DND-41 (cell line): ENCODE measurements at places on chromosomes 5 and 9.

DNA sequence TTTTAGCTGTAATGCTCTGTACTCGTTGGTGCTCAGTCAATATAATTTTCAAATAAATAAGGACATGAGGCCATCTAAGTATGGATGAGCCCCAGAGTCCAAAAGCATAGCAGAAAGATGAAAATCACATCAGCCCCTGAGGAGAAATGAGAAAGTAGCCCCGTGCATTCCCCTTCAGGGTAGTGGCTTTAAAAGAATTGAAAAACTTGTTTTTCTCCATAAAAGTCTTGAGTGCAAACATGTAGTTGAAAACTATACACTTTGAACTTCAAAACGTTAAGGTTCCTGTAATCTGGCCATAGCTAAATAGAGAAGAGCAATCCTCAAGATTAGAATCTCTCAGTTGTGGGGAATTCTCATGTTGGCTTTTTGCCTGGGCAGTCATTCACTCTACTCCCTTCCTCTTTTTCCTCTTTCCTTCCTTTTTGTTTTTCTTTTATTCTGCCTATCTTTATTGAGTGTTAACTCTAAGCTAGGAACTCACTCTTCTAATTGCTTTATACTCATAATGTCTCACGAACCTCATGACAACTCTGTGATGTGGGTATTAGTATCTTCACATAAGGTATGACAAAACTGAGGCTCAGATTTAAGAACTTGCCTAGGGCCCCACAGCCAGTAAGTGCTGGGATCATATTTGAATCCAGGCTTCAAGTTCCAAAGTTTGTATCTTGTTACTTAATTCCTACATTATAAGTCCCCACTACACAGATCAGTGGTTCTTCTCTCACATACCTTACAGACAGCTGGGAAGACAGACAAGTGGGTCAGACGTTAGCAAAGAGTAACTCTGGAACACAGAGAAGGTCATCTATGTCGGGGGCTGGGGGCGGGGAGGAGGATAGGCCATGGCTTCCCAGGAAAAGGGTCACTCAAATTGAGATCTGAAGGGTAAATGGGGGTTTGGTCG lies 46.4 kb upstream of the ABCA1 start:
- DNase-seq = no peak

GRCh38 chr9:137113385-137114159 lies 961 bp downstream of the DPP7 start:
- DNase-seq = no peak

DNA sequence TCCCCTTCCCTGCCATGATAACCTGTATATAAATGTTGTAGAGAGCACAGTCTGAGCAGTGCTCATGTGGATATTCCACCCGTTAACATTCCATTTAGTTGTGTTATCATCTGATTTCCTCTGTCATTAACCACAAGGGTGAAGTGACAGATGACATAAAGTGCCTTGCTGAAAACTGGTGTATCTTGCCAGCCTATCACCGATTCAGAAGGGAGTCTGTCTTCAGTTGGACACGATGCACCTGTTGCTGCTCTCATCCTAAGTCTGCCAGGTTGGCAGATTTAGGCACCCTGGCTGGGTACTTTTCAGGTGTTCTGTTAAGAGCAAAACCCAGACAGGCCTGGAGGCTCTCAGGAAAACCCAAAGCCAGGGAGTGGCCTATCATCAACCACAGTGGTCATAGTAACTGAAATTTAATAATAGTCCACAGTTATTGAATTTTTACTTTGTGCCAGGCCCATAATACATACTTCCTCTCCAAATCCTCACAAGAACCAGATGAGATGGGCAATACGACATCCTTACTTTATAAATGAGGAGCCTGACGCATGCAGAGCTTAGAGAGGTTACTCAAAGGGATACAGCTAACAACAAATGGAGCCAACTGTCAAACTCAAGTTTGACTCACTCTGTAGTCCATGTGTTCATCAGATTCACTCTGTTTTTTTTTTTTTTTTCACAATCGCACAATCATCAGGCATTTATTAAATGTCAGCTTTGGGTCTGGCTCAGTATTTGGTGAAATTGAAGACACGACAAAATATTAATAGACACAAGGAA lies 100.7 kb upstream of the SPRY4 start:
- DNase-seq = no peak

DNA sequence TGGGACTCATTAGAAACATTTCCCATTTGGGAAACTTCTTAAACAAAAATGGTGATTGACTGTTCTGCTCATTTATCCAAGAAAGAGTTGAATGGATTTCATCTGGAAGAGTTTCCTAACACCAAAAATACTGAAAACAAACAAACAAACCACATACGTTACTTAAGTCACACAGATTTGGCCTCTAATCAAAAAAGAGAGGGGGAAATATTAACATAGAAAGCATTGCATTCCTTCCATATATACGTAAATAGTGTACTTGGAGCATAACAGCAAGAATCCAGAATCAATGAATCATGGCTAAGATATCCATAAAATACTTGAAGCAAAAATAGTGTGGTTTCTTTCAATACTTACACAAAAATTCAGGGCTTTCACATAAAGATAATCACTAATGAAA lies 189.8 kb upstream of the MAP3K1 start:
- DNase-seq = no peak

DNA sequence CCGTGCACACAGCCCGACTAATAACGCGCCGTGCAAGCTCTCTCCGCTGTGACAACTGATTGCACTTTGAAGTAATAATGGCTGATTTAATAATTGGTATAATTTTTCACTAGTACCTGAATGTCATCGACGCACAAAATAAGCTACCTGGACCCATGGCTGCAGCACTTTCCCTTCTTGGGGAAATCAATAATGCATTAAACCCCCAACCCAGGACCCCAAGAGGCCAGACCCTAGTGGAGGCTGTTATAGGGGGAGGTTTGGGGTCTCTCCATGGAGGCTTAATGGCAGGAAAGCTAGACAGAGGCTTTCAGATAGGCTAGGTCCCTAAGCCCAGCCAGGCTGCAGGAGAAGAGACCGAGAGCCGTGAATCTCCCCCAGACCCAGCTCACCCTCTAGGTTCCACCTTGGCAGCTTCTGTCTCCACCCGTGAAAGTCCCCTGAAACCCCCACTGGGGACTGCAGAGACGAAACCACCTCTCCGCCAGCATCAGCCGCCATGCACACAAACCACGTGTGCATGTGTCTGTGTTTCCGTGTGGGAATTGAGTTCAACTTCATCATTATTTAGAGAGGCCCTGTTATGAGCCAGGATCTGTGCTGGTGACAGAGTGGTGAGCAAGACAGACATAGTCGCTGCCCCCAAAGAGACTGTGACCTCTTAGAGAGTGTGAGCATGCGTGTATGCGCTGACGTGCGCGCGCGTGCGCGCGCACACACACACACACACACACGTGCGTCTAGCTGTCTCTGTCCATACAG lies 168.6 kb upstream of the MVB12B start:
- DNase-seq = no peak

DNA sequence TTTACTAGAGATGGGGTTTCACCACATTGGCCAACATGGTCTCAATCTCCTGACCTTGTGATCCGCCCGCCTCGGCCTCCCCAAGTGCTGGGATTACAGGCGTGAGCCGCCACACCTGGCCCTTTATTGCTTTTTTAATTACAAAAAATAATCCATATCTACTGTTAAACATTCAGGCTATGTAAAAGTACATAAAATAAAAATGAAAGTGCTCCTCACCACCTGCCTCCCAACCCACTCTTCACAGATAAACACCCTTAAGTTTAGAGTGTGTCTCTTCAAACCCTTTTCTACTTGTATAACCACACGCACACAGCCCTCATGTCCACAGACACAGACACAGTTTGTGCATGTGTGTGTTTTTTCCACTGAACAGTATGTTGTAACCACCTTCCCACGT lies 16.7 kb downstream of the TSC1 start:
- no peak for DNase-seq

DNA sequence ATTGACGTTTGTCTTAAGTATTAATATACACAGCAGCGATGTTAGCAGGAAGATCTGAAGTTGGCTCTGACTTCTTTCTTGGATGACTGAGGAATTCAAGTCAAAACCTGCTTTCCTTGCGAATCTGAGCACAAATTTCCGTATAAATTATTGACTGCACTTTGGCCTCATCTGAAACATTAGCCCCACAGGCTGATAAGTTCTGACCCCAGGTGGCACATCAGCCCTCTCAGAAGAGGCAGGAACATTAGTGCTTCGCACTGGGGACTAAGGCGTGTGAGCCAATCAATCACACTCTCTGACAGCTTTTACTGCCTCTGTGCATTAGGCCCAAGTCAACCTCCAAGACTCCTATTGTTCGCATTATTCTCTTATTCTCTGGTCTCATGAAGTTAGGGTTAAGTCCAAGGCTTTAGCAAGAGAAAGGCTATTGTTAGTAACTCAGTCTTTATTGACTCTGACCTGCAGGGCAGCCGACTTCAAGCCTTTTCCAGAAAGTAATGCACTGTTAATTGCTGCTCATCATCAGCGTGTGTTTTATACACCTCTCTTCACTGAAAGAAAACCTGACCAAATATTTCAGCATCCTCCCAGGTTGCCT lies 84.2 kb downstream of the ZNF608 start:
- no peak for DNase-seq

- no peak for DNase-seq
These were observed 50.5 kb downstream of the RALGPS1 start for GRCh38 chr9:126965077-126965476.

DNA sequence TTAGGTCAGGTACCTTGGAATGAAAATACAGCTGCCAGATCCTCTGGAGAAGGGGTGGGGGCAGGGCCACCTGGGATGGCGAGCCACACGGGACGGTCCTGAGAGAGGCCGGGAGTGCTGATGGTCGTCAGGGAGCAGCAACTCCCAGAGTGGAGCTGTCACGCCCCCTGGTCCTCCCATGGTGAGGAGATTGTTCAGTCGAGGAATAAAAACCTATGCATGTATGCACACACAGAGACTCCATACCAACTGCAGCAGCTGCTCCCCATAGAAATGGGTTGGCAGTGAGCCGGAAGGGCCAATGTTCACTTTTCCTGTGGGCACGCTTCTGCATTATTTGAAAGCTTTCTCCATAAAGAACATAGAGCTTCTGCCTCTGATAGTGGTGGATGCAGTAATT lies 45.2 kb upstream of the SEMA4D start:
- DNase-seq = no peak

DNA sequence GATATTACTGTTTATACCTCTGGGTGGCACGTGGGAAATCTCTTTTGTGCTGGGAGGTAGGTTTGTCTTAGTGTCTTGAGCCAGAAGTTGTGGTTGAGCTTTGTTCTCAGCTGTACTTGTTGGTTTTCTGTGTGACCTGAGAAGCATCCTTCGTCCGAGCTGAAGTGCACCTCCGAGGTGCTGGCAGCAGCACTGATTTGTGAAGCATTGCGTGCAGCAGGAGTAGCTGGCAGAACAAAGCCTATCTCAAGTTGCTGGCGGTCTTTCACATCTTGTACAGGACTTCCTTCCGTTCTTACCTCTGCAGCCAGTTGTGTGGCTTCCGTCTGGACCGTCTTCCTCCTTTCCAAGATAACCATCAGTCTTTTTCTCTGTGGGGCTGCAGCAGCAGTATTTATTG lies 4.3 kb downstream of the PRRC2B start:
- peak; percentile 43 for DNase-seq

DNA sequence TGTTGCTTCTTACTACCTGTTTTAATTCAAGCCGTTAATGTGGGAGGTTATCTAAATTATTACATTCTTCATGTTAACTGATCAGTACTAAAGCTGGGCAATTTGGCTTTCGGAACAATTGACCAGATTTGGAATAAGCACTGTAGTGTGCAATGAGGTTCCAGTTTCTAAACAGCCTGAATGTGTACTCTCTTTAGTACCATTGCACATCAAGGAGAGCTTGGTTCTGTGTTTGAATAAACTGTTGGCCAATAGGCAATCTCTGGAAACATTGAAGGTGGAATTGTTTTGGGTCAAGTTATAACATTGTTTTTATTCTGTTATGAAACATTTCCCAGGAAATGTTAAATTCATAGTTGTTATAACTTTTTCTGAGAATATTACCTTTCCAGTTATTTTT lies 105.2 kb downstream of the PBX3 start:
- DNase-seq = no peak

- DNase-seq = no peak
These were observed 18.8 kb downstream of the UBE2R2 start for GRCh38 chr9:33835625-33836260.

- DNase-seq = no peak
These were observed 13.4 kb upstream of the CCDC112 start for GRCh38 chr5:115309751-115310370.

GRCh38 chr5:175418251-175418650 lies 25.7 kb downstream of the DRD1 start:
- DNase-seq = no peak

DNA sequence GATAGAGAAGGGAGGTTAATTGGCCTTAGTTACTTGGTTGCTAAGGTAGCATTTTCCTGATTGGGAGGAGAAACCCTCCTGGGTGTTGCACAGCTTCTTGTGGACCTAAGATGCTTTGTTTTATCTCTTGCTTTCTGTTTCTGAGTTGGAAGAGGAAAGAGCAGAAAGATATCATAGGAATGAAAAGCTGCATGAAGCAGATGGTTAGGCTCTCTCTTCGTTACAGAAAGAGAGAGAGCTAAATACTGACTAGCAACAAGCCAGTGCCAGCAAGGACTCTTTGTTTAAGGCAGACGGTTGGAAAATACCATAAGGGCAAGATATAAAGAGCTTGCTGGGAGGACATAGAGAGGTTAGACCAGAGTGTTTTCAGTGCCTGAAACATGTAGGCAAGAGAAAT lies 103.1 kb downstream of the ATG10 start:
- DNase-seq = no peak

GRCh38 chr9:9499546-9499945 lies 1113.3 kb downstream of the PTPRD start:
- no peak for DNase-seq

DNA sequence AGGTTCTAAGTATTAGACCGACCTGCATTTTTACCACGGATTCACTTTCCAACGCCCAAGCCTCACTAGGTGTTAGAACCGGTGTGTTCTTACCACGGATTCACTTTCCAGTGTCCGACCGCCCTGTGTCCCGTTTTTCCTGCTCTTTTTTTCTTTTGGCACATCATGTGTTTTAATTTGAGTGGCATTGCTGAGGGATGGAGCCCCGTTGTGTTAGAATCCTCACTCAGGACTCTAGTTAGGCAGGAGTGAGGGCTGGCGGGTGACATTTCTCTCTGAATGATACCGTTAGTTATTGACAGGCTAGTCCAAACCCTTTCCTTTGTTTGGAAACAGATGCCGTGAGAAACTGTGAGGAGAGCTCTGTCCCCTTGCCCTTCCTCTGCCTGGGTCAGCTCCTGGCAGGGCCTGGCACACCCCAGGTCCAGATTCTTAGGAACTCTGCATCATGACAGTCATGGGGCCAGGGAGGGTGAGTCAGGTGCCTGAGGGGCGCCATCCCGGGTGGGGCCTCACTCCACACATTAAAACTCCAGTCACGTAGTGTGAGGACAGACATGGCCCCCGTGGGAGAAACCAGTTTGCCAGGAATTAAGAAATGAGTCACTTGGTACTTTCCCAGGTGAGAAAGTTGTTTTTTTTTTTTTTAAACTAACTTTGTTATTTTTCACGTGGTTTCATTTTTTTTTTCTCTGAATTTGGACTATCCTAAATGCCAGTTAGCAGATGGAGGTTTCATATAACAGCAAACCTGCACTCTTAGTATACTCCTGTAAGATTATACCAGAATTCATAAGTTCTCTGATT lies 15.8 kb downstream of the EXOC3 start:
- DNase-seq = no peak

GRCh38 chr9:109498195-109499092 lies at the start of gene PTPN3:
Gene PTPN3 (minus strand): TSS chr9:109498307. CDS start chr9:109463434, 34,873 bp downstream.
- no peak for DNase-seq

- DNase-seq = no peak
These were observed 82.9 kb downstream of the PTCD2 start for GRCh38 chr5:72402959-72403628.

GRCh38 chr9:69089491-69089890 lies 53.9 kb downstream of the FXN start:
- no peak for DNase-seq
